ENCODE measurements at places on chromosomes 13 and 19. TPM values are rescaled to one million over a fixed set of nuclear protein-coding genes. Genes with fewer than 3 reads are reported as not detected.

DNA sequence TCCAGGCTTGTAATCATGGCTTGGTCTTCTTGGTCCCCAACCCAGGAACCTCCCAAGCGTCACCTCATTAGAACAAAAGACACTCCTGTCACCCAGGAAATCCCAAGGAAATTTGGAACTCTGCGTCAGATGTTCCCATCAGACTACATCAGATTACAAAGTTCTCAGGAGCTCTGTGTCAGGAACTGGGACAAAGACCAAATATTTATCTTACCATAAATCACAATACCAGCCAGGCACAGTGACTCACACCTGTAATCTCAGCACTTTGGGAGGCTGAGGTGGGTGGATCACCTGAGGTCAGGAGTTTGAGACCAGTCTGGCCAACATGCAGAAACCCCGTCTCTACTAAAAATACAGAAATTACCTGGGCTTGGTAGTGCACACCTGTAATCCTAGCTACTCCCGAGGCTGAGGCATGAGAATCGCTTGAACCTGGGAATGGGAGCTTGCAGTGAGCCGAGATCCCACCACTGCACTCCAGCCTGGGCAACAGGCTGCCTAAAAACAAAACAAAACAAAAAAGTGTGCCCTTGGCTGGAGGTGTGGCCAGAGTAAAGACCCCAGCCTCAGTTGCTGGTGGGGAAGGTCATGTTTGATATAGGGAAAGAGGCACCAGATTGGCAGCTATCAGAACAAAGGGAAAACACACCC lies 16.7 kb upstream of the CCDC124 start:
- peak; percentile 89 for DNase-seq

DNA sequence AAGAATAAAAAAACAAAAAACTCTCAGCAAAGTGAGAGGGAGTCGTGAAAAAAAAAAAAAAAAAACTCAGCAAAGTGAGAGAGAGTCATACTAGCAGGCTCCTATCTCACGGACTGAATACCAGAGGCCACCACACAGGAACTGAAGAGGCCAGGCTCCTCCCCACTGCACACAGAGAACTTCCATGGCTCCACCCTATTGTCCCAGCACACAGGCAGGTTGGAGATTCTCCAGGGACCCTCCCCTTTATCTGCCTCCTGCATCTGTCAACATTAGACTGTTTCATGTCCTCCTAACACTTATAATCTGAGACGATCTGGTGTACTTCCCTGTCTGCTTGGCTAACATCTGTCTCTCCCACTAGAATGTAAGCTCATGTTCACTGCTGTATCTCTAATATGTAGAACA lies 37.0 kb upstream of the FARP1 start:
- peak; percentile 23 for DNase-seq

ZSCAN5C gene
- total RNA-seq: not detected

ZNF471 gene
- total RNA-seq: 0.07 TPM

CERS4 gene
- total RNA-seq: 43.9 TPM

MAMSTR gene
- total RNA-seq: 0.18 TPM

GARIN5A gene
- 6.2 TPM for total RNA-seq

GRCh38 chr13:113783966-113784644 lies 25.1 kb downstream of the TMEM255B start:
- DNase-seq: no peak

- DNase-seq: peak; percentile 99
Observed at GRCh38 chr13:20174656-20175405, 14.0 kb upstream of the GJA3 start.

GRCh38 chr13:50123862-50124535 lies 108.8 kb downstream of the KCNRG start:
- DNase-seq: peak; percentile 84

DNA sequence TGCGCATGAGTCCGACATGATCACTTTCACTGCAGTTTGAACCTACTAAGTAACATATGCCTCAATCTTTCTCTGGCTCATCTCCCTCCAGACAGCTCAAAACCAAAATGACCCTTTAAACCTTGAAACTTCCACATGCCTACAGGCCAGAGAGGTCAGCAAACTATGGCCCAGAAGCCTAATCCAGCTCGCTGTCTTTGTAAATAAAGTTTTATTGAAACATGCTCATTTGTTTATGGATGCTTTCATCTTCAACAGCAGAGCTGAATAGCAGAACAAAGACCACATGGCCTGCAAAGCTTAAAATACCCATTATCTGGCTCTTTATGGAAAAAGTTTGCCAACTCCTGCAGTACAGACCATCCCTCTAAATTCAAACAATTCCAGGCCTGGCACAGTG lies 15.6 kb downstream of the FBXO46 start:
- no peak for DNase-seq

- no peak for DNase-seq
Observed at GRCh38 chr13:61600360-61601033, 184.8 kb upstream of the PCDH20 start.

- no peak for DNase-seq
Observed at GRCh38 chr19:18008814-18009213, 844 bp downstream of the ARRDC2 start.

DNA sequence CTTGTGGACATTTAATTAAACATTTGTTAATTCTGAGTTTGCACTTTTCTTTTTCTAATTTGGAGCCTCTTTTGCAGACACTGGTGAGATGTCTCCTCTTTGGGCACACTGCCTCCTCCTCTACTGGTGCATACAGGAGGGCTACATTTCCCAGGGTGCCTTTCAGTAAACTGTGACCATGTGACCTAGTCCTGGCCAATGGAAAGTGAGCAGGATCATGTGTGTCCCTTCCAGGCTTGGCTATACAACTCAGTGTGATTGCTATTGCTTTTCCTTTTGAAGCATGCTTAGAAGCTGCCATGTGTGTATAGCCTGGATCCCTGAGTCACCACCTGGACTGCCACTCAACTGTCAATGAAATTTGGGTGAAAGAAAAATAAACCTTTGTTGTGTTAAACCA lies 4.5 kb downstream of the IZUMO2 start:
- no peak for DNase-seq

- DNase-seq: no peak
Observed at GRCh38 chr19:29287061-29287460, 74.1 kb upstream of the UQCRFS1 start.

DNA sequence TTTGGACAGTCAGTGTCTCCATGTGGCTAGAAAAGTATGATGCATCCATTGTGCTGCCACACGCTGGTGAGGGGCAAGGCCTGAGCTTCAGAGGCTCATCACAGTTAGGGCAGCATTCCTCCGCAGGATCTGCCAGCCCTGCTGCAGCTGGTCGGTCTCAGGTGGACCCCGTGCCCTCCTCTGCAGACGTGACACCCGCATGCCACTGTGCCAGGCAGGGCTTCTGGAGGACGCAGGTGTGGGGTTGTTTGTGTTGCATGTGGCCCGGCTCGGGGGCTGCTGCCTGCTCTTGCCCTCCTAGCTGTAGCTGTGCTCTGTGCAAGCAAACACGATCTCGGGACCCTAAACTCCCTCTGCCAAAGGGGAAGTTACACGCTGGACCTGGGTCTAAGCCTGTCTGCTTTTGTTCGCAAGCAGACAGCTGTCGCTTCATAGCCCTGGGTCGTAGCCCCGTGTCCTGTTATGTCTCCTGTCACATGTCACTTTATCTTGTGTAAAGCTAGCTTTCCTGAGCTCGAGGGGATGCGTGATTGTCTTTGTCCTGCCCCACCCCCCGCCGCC lies 45.3 kb downstream of the SLC7A9 start:
- no peak for DNase-seq

- no peak for DNase-seq
Observed at GRCh38 chr19:51458051-51458645, at the start of gene SIGLEC8. Gene SIGLEC8, minus strand, starts transcription at chr19:51458454. Its CDS starts 67 bp downstream, at chr19:51458387.

DNA sequence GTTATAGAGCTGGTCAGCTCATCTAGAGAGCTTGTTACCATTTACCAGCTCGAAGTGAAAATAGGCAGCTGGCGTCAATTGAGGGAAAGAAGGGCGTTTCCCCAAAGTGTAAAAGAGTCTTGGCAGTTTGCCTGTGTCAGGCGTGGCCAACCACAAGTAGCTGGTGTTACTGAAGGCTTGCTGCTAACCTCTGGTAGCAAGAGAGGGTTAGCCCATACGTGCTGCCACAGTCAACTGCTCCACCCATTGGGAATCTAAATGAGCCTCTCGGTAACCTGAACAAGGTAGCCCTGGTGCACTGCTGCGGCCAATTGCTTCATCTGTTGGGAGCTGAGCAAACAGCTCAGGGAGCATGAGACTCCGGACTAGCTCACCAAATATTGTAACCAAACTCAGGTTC lies 314.9 kb upstream of the SLITRK5 start:
- no peak for DNase-seq

DNA sequence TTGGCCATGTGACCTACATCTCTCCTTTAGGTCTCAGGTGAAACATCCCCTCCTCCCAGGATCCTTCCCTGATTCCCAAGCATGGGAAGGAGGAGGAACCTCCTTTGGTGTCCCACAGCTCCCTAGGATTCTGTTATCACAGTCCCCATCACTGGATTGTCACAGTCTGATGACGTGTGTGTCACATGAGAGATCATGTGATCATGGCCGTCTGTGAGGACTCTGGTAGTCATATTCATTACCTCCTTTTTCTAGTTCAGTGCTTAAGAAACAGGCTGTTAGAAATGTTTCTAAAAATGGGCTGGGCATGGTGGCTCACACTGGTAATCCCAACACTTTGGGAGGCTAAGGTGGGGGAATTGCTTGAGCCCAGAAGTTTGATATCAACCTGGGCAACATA lies 3.0 kb downstream of the DHX34 start:
- DNase-seq: no peak

- no peak for DNase-seq
Observed at GRCh38 chr19:408902-409515, at the start of gene C2CD4C. Gene C2CD4C, minus strand, starts transcription at chr19:409147. Its CDS starts 786 bp downstream, at chr19:408361.

DENND1C gene
- not detected for total RNA-seq

- DNase-seq: peak; percentile 72
Observed at GRCh38 chr13:28707629-28708427, 10.9 kb downstream of the SLC46A3 start.

FFAR1 gene
- total RNA-seq: not detected

- peak; percentile 89 for DNase-seq
Observed at GRCh38 chr13:21033212-21033840, 28.1 kb downstream of the LATS2 start.

ZNF799 gene
- total RNA-seq: 5.9 TPM

FAM124A gene
- total RNA-seq: 1.1 TPM

DNA sequence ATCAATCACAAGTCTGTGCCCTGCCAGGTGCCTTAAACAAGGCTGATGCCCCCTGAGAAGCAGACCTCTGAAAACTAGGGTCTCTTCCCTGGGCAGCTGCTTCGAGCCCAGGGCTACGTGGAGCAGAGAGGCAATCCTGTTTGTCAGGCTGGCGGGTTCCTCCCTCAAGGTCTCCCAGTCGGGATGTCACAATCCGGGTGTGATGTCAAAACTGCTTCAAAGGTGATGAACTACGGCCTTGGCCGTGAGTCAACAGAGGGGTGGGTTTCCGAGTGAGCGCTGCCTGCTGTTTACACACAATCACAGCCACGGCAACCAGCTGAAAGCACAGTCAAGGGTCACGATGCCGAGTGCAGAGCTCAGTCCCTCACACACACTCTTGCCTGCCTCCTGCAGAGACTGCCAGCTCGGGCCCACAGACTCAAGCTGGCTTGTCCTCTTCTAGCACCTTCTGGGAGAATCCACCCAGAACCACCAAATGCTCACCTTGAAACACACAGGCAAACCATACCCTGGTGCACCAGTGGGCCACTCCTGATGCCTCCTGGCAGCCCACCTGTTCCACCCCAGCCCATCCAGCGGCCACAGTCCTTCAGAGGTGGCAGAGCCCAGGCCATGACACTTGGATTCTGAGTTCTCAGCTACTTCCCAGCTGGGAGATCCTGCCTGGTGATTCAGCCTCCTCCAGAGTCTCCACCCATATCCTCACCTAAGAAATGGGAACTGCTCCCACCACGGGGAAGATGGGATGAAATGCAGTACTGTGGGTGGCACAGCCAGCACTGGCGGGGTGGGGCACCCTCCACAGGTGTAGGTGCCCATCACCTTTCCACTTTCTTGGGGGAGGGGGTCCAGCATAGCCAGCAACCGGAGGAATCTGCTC lies 6.8 kb downstream of the ELL start:
- DNase-seq: peak; percentile 35

DNA sequence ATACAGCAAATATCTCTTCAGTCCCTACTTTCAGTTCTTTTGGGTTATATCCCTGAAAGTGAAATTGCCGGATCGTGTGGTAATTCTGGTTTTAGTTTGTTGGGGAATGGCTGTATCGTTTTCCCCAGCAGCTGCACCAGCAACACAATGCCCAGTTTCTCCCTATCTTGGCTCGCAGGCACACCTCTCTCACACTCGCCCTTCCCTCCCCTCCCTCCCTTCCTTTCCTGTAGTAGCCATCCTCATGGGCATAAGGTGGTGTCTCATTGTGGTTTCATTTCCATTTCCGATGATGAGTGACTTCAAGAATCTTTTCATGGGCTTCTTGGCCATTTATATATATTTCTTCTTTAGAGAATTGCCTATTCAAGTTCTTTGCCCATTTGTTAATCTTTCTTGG lies 8.6 kb upstream of the GPR18 start:
- DNase-seq: peak; percentile 45

GRCh38 chr19:1206150-1206863 lies 729 bp downstream of the STK11 start:
- DNase-seq: no peak

GRCh38 chr19:18972301-18972811 lies 31.3 kb upstream of the HOMER3 start:
- no peak for DNase-seq

P2RY11 gene
- total RNA-seq: 11.1 TPM

DNA sequence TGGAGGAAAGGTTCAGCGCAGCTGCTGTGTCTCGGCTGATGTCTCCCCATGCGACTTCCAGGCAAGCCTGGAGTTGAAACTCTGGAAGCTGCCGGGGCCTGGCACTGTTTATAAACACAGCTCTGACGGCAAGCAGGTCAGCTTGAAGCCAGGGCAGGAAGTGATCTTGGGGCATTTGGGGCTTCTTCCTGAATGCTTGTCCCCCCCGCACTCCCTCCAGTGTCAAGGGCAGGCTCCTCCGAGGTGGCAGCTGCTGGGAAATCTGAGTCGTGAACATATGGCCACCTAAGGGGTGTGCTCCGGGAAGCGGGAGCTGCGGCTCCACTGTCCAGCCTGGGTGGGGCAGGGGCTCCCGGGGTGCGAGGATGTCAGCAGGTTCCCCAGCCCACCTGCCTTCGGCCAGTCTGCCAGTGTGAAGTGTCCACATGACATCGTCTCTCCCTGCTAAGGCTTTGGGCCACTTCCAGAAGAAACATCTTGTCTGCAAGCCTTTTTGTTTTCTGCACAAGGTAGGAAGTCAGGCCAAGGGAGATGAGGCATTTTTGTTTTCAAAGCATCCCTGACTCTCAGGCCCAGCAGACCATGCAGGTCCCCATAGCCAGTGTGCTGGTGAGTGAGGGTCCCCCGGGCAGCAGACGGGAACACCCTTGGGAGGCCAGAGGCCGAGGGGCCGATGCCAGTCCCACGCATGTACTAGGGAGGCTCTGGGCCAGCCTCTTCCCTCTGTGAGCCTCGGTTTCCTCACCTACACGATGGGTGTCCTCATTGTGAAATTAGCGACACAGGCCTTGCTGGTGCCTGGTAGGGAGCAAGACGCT lies 2.7 kb downstream of the PIAS4 start:
- no peak for DNase-seq

ZNF730 gene
- total RNA-seq: 0.86 TPM

PCID2 gene
- 39.4 TPM for total RNA-seq
